ENCODE measurements at places on chromosomes 7 and 10. TPM values are rescaled to one million over a fixed set of nuclear protein-coding genes. Genes with fewer than 3 reads are reported as not detected.

The OR2A42 gene
- not detected for total RNA-seq

The MSMB gene
- not detected for total RNA-seq

The ATE1 gene
- total RNA-seq, result 20.2 TPM

The COG5 gene
- total RNA-seq, result 34.1 TPM

The GLCCI1 gene
- 12.4 TPM for total RNA-seq

The ARHGEF5 gene
- not detected for total RNA-seq

The ZC3HAV1 gene
- total RNA-seq, result 36.1 TPM

The ATOH7 gene
- total RNA-seq, result not detected

The OR2A7 gene
- not detected for total RNA-seq

The PRF1 gene
- total RNA-seq, result not detected

The DBF4 gene
- total RNA-seq, result 13.9 TPM

The AVL9 gene
- total RNA-seq, result 28.0 TPM

The EEPD1 gene
- 1.6 TPM for total RNA-seq

The AUTS2 gene
- total RNA-seq, result 0.19 TPM

GRCh38 chr7:24956021-24956420 is 24.0 kb downstream of the OSBPL3 start:
- DNase-seq, result peak; percentile 60

DNA sequence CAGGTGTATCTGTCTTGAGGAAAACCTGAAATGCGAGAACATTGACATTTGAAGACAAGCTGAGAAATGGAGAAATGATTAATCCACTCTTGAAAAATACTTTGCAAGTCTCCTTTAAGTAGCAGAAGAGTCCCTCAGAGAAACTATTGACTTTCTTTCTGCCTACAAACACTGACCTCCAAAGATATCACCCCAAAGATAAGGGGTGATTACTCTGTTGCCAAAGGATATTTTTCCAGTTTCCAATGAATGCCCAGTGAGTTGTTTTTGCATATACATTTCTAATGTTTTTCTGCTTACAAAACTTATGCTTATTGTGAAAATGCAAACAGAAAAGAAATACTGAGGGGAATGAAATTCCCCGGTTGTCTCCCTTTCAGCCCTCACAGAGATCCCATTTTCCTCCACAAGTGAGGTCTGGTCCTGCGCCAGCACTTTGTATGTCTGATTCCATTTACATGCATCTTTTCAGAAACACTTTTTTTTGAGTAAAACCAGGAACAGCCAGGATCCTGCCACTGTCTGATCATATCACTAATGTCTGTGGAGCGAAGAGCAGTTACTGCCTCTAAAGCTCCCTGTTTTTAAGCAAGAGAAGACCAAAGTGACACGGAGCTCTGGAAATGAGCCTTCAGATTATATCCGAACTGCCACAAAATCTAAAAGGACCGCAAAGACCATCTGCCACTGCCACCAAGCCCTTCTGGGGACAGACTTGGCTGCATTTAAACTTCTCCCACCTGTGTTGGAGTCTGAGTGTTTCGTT is 82.9 kb upstream of the PDCD4 start:
- no peak for DNase-seq

DNA sequence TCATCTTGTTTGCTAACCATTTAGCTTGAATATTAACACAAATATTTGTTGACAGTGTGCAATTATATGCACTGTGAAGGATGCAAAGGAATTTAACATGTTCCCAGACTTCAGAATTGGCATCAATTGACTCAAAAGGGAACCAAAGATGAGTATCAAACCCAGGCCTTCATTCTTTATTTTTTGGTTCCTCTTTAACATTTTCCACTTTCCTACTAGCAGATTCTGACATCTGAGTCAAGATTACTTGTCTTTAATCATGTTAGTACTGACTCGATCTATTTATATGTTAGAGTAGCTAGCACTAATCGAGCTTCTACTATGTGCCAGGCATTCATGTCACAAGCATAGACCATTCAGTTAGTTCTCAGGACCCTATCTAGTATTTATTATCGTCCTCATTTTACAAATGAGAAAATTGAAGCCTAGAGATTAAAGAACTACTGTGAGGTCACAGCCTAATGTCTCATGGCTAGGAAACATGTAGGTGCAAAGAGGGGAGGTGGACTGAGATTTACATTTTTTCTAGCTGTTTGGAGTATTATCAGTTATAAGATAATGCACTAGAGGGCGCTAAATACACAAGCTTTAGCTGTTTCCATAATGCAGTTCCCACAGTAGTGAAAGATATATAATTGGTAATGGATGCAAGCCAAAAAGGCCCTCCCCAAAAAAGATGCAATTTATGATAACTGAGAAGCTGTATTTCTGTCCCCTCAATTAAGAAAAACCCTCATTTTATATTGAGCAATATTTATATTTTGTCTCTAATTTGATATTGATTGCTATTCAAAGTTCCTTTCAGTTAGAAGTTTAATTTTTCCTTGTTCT is 32.9 kb upstream of the KMT2E start:
- DNase-seq, result peak; percentile 63

- no peak for DNase-seq
These were observed 2.5 kb downstream of the GSTO1 start for GRCh38 chr10:104257235-104257634.

DNA sequence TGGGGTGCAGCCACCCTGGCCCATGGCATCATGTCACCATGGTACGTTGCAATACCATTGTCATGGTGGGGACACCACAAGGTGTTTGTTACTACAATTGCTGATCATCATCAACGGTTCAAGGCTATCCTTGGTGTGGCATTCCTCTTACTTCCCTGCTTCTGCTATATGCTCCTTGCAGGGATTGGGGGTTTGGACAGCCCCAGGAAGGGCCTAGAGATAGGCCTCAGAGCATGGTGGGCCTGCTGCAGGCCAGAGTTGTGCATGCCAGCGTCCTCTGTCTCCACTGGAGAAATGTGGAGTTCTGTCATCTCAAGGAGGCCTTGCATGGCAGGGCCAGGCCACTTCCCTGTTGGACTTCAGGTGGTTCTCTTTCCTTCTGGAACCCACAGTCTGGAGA is 234.6 kb upstream of the MKI67 start:
- DNase-seq, result no peak

DNA sequence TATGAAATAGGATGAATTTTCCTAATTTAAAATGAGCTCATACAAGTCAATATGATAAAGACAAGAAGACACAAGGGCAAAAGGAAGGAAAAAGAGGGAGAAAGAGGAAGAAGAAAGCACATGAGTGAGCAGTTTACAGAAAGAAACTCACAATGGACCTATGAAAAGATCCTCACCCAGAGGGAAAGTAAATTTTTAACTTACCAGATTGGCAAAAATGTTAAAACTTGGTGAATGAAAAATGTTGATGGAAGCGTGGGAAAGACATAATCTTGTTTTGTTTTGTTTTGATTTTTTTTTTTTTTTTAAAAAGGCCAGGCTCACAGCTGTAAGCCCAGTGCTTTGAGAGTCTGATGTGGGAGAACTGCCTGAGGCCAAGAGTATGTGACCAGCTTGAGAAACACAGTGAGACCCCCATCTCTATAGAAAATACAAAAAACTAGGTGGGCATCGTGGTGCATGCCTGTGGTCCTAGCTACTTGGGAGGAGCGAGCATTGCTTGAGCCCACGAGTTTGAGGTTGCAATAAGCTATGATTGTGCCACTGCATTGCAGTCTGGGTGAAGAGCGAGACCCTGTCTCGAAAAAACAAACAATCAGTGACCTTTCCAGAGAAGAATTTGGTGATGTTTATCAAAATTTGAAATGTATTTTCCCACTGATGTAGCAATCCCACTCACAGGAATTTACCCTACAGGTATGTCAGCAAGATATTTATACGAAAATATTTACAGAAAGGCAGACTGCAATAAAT is 152.9 kb upstream of the ASAH2 start:
- no peak for DNase-seq

DNA sequence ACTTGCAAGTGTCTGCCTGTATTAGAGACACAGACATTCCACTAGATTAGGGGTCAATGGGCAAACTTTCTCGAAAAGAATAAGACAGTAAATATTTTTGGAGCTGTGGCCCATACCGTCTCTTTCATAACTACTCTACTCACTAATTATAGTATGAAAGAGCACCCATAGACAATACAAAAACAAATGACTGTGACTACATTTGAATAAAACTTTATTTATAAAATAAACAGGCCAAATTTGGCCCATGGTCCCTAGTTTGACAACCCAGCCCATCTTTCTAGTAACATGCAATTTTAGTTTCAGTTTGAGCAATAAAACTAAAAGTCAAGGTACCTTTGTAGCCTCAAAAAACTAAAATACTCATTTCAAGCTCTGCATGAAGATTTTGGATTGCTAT is 294.6 kb downstream of the PARD3 start:
- no peak for DNase-seq

DNA sequence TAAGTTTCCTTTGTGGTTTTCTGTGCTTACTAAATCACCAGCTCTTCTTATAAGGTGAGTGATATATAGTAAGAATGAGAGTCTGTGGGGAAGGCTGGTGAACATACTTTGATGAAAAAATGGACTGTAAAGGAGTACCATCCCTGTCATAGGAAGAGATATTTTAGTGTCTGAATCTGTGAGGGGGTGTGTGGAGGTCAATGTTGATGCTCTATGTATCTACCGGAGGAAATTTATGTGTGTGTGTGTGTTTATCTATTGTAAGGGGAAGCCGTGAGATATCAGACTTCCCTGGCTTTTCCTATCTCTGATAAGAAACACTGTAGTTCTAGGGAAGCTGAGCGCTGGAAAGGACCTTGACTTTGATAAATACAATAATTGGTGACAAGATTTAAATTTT is 179.0 kb downstream of the PCDH15 start:
- no peak for DNase-seq

DNA sequence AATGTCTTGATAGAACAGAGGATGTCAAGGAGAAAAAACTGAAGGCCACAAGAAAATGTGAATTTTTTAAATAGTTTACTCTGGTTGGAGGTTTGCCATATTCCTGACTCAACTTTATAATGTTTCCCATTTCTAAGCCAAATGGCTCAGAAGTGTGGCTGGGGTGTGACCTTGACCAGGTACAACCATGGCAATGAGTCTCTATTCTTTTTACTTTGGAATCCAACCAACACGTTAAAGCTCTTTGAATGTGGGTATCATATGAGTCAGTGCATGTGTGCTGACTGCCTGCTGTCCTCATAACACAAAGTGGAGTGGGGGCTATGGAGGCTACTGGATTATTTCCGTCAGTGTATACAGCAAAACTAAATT is 33.5 kb upstream of the DLD start:
- peak; percentile 42 for DNase-seq

DNA sequence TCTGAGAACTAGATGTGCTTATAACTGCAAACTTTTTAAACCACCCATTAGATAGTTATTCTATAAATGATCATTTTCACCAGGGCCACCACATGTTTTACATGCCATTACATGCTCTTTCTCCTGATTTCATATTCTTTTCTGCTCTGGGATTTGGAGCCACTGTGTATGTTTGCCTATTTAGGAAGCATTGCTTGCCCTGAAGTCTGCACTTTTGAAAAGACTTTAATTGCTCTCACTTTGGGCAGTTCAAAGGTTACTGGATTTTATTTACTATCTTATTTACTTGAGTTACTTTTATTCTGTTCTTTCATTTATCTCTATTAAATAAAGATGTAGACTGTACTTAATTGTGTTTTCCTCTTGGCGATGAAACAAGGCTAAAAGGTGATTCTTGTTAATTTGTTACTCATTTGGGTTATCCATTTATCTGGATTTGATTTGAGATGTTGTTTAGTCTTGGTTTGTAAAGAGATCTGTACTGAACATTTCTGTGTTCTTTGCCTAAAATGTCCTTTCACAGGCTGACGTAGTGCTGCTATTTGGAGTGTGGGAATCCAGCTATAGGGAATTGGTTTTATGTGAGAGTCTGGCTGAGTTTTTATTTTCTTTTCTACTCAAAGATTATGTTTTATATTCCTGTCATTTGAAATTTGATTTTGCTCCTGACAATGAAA is 88.8 kb downstream of the SUGCT start:
- no peak for DNase-seq

GRCh38 chr10:109203646-109204353 is 719.5 kb downstream of the XPNPEP1 start:
- no peak for DNase-seq

GRCh38 chr10:86969421-86970041 is 1.2 kb downstream of the ADIRF start:
- peak; percentile 48 for DNase-seq

GRCh38 chr10:101050208-101051069 is 11.3 kb upstream of the KAZALD1 start:
- peak; percentile 30 for DNase-seq

DNA sequence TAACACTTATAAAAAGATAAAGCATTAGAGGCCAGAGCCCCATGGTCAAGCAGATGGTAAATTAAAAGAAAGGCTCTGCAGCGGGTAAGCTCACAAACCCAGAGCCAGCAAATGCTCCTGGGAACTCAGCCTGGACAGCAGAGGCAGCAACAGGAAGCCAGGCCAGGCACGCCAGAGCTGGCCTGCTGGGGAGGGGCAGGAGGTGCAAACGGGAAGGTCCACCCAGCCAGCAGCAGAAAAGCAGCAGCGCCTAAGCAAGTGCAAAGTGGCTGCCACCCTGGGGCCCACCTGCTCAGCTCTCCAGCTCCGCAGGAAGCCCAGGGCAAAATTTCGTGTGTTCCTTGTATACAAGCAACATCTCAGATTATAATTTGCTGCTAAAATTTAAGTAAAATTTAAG is 82.7 kb upstream of the GPR22 start:
- peak; percentile 25 for DNase-seq

- DNase-seq, result no peak
These were observed 7.2 kb upstream of the AKR1B10 start for GRCh38 chr7:134520130-134520529.

DNA sequence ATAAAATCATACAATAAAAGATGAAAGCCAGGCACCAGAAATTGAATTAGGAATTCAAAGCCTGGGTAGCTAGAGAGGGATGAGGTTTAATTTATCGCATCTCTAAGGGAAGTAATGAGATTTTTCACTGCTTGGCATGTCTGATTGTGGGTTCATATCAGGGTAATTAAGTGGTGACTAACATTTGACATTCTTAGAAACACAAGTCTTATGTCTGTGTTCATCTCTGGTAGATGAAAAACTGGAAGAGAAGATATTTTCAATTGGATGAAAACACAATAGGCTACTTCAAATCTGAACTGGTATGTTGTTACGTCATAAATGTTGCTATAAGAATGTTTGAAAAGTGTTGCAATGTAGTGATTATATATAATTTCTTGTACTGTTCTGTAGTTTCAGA is 36.8 kb upstream of the ARMS2 start:
- no peak for DNase-seq

DNA sequence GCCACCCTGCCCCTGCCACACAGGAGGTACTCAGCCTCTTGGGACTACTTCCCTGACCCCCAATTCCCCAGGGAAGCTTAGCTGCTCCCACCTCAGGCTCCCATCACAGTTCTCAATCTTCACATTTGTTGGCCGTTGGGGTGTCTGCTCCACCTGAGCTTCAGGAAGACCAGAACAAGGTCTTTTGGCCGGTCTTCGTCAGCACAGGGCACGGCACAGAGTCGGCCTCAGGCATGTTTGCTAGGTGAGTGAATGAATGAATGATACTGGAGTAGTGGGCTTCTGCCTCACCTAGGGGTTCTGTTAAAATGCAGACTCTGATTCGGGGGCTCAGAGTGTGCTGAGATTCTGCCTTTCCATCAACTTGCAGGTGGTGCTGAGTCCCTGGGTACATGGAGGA is 20.3 kb downstream of the GPRIN2 start:
- no peak for DNase-seq

GRCh38 chr10:76883596-76883995 is 754.0 kb downstream of the KCNMA1 start:
- DNase-seq, result no peak

All from HFFc6 (cell line).